ENCODE measurements at places on chromosomes 4 and X.

DNA sequence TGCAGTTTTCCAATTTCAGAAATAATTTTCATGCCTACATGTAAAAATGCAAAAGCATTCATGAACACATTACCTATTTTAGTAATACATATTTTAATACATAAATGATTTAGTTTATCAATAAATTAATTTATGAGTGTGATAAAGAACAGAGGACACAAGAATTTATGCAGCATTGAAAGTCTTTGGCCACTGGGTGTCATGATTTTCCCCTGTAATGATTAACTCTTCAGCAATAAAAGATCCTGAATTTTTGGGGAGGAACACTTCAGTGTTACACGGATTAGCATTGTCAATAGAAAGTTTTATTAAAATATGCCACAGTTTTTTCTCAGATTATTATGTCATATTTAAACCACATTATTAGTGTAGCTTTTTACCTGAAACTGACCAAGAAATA is 8.6 kb upstream of the VCX2 start:
- peak; percentile 1 for DNase-seq

- no peak for DNase-seq
These were observed 570 bp upstream of the RNF128 start for GRCh38 chrX:106725931-106726330.

- no peak for DNase-seq
These were observed 478.0 kb downstream of the KCNIP4 start for GRCh38 chr4:21470535-21470934.

GRCh38 chr4:137768196-137768595 is 235.9 kb upstream of the PCDH18 start:
- DNase-seq = no peak

- peak; percentile 93 for DNase-seq
These were observed 14.7 kb downstream of the FGFRL1 start for GRCh38 chr4:1026115-1026514.

DNA sequence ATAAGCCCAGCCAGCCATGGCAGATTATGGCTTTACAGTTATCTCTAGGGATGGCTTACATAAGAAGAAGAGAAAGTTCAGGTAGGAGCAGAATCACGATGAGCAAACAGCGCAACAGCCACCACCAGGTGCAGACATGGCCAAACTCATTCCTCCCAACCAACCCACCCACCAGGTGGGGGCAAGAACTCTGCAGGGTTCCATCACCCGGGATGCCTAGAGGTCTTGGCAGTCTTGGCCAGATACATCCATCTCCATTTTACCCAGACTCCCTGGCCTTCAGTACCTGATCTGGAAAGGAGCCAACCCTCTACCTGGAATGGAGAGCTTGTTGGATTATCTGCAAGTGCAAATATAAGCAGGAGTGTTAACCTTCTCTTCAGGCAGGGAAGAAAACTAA is 7.5 kb downstream of the TSC22D3 start:
- DNase-seq = no peak

DNA sequence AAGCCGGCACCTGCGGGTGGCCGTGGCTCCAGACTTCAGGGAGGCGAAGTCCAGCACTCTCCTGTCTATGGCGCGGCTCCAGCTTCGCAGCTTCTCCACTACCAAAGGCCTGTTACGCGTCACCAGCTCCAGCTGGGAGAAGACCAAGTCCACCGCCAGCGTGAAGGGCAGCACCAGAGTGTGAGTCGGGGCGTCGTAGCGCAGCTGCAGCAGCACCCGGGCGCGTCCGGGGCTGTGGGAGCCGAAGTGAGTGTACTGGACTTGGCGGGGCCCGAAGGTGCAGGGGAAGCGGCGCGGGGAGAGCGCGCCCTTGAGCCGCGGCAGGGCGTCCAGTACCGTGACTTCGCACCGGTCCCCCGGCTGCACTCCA is 444 bp downstream of the FREM3 start:
- DNase-seq = no peak

GRCh38 chrX:133850399-133850798 is 135.0 kb downstream of the GPC3 start:
- no peak for DNase-seq

GRCh38 chr4:3368334-3368733 is 73.4 kb upstream of the HGFAC start:
- DNase-seq = no peak

DNA sequence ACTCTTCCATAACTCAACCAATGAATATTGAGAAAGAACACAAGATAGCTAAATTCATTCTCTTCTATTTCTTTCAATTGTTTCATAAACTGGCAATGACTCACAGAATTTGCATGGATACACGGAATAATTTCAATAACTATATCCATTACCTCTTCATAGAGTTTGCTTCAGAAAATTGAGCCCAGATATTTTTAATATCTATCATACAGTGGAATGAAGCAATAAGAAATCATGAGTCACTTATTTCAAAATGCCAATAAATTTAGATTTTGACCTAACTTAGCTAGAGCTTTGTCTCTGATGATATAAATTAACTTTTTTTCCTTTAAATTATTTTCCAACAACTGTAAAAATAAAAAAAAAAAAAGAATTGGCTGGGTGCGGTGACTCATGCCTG is 22.2 kb upstream of the MANBA start:
- no peak for DNase-seq

DNA sequence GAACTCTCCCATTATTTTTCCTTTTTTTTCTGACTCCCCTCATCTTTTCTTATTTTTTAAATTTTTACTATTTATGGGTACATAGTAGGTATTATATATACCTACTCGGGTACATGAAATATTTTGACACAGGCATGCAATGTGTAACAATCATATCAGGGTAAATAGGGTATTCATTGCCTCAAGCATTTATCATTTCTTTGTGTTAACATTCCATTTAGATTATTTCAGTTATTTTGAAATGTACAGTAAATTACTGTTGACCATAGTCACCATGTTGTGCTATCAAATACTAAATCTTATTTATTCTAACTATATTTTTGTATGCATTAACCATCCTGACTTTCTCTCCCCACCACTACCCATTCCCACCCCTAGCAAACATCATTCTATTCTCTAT is 33.8 kb upstream of the SLIT2 start:
- DNase-seq = no peak

- DNase-seq = peak; percentile 96
These were observed 115.7 kb upstream of the LSM6 start for GRCh38 chr4:146059865-146060264.

DNA sequence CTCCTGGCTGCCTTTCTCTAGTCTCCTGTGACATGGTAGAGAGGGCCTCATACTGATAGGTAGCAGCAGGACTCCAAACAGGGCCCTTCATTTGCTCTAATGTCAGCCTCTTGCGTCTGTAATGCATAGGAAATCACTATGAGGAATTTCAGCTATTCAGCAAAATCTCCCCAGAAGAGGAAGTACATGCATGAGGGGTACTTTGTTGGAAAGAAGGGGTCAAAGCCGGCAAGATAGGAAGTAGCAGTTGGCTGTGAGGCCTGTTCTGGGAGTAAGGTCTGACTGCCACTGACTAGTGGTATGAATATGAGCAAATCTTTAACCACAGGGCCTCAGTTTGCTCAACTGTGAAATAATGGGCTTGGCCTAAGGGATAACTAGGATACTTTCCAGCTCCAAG is 283.2 kb downstream of the ARHGAP10 start:
- DNase-seq = no peak
